Right atrium auricular region (tissue), 2 donors: ENCODE measurements at places on chromosomes 1 and 21.

DNA sequence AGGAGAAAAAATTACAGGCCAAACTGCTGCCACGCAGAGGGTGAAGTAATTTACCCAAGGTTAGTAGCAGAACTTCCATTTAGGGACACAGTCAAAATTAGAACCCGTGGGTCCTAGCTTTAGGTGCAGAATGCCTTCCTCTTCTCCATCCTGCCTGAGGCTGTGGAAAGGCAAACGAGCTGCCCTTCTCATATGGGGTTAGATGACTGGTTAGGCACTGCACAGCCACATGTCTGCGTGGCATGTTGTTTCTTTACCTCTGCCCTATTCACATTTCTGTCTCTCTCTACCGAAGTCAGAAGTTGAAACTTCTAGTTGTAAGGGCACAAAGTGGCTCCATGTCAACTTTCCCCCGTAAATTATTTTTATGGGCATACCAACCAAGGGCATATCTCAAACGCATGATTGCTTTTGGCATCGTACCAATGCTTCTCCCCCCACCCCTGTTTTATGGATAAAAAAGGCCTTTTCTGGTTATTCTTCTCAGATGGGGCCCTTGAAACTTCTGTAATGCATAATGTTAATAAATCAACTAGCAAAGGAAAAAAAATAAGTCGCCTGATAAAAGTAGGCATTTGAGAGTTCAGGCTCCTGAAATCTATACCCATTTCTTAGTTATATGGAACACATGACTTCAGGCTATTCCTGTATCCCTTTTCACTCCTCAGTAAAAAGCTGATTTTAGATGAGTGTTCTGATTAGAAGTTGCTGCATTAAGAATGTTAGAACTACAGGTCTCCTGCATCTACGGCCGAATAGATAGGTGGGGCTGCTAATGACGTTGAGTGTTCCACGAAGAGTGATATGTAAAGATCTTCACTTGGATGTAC, 139.6 kb upstream of the NRIP1 start:
- DNase-seq, result no peak

DNA sequence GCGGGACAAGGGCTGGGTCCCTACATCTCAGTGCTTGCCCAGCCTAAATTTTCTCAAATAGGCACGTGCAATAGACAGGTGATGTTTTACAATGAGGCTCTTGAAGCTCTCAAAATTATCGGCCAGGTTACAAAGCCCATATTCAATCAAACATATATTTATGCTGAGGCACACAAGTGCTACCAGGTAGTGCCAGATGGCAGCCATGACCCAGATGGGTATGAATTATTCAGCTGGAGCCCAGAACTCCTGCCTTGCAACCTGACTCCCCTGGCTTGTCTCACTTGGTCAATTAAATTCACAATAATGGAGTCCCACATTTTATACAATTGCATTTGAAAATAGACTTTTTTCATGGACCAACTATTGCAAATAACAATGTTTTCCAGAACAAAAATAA, 12.3 kb upstream of the ADAM30 start:
- DNase-seq, result no peak

DNA sequence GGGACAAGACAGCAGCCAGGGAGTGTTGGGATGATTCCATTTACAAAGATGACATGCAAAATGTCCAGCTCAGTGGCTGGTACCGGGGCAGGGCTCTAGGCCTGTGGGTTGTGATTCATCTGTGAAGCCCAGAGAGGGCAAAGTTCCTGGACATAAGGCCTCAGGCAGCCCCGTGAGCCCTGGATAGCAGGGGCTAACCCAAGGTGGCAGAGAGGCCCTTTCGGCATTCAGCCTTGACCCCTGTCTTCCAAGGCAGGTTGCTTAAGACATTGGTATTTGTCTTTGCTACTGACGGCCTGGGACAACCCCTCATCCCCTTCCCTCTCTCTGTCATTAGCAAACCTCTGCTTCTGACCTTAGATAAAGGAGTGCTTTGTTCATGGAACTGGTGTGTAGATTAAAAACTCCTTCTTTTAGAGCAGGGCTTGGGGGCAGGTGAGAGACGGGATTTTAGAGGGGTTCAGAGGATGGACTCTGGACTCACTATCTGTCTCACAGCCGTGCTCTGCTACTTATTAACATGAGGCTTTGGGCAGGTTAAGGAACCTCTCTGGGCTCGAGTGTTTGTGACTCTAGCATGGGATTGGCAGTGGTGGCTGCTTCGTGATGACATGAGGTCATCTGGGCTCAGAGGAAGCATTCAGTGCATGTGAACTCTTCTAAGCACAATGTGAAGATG, 36.3 kb downstream of the TMEM51 start:
- DNase-seq, result no peak

GRCh38 chr1:87393445-87394085, 64.9 kb downstream of the LMO4 start:
- DNase-seq, result no peak

DNA sequence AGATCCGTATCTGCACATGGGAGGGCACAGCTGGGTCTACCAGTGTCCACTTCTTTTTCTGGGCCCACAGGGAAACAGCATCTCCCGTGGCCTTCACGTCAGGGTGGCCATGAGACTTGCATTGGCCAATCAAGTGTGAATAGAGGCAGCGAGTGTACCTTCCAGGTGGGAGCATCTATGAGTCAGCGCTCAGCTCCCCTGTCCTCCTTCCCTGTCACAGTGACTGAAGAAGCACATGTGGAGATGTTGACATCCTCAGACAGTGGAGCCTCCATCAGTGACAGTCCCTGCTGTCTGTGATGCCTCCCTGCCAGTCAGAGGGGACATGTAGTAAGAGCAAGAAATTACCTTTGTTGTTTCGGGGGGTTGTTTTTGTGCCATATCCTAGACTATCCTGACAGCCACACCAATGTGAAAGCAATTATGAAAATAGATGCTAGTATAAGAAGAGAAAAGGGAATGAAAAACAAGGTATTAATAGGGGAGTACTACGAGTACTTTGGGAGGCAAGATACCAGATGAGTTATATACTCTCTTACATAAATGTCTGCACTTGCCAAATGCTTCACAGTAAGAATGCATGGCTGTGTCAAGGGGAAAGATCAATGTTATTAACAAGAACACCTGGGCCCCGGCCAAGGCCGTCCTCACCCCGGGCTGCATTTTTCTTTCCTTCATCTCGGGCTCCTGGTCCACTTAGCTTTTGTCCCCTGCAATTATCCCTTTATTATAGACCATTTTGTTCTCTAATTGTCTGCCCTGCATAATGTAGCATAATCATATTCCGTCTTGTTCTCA, 86.0 kb downstream of the MATN1 start:
- no peak for DNase-seq

- DNase-seq, result peak; percentile 82
Observed at GRCh38 chr1:91404151-91405012, at the start of gene HFM1. TSS of gene HFM1 (minus strand) at chr1:91404837. CDS start at chr1:91401082, 3,755 bp downstream.

DNA sequence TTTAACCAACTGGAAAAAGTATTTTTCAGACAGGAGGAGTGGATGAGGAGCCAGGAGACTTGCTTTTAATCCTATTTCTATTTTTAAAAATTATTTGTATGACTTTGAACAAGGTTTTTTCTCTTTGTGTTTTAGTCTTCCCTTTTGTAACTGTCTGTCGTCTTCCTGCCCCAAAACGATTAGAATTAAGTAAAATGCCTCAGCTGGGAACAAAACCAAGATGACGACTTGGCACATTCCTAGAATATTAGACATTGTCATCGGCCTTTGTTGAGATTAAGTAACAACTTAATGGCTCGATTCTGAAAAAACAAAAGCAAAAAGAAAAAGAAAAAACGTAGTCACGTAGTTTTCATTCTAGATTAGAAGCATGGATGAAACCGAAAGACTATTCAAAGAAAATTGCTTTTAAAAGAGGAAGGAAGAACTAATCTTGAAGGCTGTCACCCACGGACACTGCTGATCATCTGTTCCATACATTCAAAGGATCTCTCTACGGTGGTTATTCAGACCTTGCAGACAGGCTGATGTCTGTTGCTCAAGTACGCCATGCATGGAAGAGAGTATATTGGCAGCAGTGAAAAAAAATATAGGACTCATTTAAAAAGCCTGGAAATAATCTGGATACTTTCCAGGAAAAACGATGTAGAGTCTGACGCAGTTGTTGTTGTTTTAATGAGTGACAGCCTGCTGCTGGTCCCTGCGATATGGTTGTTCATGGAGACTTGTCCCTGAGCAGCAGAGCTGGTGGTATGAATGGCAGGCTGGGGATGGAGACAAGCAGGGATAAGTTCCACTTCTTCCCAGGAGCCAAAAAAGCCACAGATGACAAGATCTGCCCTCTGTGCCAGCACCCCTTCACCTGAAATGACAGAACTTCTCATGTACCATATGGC, 16.8 kb downstream of the GNG4 start:
- no peak for DNase-seq

DNA sequence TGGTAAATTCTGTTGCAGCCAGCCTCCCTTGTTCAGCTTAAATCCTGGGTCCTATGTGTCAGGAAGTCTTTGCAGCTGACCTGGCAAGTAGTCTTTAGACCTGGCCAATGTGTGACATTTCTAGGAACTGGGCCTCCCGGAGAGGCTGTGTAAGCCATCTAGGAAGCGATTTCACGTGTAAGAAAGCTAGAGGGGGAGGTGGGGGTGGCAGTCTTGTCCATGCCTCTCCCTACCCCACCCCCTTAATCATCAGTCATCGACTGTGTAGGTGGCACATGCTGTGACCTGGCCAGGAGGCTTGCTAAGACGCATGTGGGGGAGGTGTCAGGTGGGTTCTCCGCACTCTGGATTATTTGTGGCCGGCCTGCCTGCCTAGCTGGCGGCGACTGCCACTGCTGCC, 8.4 kb downstream of the C1orf226 start:
- peak; percentile 32 for DNase-seq

DNA sequence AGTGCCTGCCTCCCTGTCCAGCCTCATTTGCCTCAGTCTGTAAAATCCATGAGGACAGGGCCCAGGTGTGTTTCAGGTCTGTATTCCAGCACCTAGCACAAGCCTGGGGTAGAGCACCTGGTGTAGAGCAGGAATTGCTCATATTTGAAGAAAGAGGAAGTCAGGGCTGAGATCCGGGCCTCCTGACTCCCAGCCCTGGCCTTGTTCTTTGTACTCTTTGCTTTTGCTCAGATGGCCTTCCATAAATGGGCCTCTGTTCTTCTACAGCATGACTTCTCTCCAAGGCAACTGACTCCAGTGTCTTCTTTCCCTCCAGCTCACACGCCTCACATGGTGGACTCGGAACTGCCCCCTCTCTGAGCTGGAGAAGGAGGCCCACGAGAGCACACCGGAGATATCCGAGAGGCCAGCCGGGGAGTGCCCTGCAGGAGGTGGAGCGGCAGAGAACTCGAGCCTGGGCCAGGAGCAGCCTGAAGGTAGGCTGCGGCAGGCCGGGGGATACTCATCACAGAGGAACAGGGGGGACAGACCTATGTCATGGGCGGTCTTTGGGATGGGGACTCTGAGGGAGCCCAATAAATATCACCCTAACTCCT, 19.7 kb downstream of the SLC5A9 start:
- DNase-seq, result no peak

DNA sequence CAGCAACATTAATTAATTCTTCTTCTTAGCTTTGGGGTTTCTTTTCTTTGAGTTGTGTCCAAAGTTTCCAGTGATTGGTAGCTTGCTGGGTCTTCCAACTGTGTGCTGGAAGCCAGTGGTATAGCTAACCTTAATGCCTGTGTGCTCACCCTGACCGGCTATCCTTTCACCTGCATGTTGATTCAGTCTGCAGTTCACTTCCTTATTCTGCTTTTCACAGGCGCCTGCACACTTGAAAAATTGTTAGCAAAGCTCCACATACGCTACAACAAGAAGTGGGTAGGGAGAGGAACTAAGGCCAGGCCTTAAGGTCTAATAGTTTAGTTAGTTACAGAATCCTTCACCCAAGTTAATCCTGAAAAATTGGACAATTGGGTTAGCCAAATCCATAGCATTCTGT, 35.7 kb downstream of the NCF2 start:
- no peak for DNase-seq

DNA sequence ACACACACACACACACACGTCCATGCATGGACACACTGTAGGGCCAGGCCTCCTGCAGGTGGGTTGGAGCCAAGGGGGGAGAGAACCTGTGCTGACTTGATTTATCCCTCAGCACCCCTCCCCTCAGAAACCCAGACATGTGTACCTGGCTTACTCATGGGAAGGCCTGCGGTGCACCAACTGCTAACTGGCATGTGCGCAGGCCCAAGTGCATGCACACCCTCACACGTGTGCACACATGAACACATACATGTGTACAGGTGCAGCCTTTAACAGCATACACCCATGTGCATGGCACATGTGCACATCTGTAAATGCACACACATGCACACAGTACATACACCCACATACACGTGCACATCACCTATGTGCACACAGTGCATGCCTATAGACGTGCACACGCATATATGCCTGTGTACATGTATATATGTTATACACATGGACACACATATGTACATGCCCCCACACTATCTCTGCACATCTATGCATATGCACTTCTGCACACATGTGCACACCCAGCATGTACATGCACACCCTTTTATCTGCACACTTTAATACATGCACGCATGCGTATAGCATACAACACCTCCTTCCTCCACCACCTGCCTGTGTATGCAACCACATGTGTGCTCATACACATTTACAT, 67.5 kb downstream of the TRIM11 start:
- DNase-seq, result no peak

DNA sequence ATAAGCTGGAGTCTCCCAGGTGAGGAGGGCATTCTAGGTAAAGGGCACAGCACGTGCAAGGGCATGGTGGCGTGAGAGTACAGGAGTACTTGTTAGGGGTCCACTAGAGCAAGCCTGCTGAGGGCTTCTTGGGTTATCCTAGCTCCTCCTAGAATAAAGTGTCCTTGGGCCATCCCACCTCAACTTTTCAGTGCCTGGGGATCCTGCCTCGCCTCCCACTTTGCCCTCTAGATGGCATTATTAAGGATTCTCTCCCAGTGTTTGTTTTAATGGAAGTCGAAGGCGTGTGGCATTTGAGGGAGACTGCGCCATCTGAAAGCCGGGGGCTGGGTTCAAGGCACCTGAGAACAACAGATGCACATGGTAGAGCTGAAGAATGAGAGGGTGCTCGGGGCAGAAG, 74.5 kb upstream of the SELENON start:
- no peak for DNase-seq

- DNase-seq, result no peak
Observed at GRCh38 chr1:61873581-61873980, 131.3 kb downstream of the PATJ start.

GRCh38 chr1:119964673-119965363, 68.5 kb upstream of the ADAM30 start:
- no peak for DNase-seq

GRCh38 chr1:25990702-25991395, 7.0 kb downstream of the PAFAH2 start:
- DNase-seq, result no peak

GRCh38 chr21:20527731-20528460, 470.3 kb upstream of the NCAM2 start:
- no peak for DNase-seq

GRCh38 chr1:235417086-235417697, 50.0 kb downstream of the TBCE start:
- peak; percentile 76 for DNase-seq

DNA sequence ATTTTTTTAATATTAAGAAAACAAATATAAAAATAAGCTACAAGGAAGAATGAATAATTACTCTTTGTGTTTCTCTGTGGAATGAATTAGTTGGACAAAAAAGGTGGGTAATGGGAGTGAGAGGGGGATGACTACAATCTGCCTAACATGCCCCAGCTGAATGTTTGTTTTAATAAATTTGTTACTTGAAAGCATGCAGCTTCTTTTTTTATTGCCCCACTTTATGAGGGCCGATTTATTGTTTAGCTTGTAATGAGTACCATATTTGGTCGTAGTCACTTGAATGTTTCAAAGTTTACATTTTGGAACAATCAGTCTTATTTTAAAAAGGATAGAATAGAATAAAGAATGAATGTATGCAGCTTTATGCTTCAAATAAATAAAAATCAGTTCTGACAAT, 197.4 kb downstream of the LBR start:
- DNase-seq, result no peak

- peak; percentile 49 for DNase-seq
Observed at GRCh38 chr1:38334930-38335592, 288.5 kb upstream of the POU3F1 start.
